ENCODE measurements at places on chromosomes 7 and 10.
A peak's percentile ranks its signal among the peaks of the same experiment; 100 is the strongest.

DNA sequence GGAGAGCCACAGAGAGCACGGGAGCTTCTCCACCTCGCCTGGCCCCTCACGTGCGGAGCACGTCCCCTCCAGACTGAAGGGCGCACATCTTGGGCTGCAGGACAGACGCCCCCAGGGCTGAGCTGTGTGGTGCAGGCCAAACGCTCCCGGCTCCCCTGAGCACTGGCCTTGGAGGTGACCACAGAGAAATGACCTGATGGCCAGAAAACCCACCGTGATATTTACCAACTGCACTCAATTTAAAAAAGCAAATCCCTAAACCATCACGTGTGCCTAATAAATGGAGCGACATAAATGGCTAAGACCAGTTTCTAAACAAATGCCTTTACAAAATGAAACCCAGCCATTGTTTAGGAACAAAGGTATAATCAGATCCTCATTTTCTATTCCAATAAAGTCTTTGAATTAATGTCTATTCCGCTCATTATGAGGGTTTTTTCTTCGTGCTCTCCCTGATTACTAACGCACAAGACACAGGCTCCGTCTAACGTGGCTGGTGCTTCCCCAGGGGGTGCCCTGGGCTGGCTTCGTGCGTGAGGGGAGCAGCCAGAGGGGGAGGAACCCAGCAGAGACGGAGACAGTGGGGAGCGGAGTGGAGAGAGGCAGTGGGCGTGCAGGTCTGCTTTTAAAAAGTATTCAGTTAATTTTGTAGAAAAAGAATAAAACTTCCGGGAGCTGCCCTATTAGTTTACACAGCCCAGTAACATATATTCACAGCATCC, 190.3 kb downstream of the DNAJB6 start:
- DNase-seq: peak; percentile 24

DNA sequence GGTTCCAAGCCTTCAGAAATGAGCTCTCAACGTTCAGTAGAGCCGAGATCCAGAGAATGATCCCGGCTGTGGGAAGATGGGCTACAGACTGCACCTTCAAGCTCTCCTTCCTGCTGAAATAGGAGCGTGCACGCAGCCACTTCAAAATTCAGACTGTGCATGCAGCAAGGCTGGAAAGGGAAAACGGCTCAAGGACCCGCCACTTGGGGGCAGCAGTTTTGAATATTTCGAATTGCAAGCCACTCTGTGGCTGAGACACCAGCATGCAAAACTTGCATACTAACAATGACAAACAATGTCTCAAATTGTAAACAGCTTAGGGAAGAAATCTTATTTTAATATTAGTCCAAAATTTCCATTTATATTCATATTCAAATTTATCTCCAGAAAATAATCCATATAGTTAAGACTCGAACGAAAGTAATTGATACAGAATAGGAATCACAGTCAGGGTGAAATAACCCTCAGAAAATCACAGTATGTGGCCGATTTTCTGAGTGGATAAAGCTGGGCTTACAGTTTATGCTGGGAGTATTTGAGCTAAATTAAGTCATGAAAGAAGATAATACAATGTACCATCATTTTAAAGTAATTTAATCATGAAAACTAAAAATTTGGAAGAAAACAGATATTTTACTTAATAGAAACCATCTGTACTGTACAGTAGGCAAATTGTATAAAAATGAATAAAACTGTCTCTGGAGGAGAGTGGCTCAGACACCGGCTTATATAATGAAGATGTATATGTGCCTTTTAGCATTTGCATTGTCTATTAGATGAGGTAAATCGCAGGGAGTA, 137.9 kb upstream of the MKI67 start:
- DNase-seq: peak; percentile 79

DNA sequence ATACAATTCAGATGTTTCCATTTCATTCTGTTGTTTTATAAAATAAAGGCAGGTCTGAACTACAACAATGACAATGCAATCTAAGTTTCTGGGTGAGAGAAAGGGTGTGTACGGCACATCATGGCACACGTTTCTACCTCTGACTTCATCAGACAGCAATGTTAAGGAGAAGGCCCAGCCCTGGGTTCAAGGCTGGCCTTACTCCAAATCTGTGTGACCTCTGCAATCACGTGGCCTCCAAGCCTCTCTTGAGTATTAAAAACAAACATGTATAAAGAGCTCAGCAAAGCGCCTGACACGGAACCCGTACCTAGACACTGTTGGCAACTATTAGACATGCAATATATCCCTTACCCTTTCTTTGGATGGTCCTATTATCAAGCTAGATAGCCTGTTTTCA, 114.1 kb downstream of the LARP4B start:
- no peak for DNase-seq

- DNase-seq: no peak
Observed at GRCh38 chr7:112452102-112452888, 2.0 kb downstream of the IFRD1 start.

DNA sequence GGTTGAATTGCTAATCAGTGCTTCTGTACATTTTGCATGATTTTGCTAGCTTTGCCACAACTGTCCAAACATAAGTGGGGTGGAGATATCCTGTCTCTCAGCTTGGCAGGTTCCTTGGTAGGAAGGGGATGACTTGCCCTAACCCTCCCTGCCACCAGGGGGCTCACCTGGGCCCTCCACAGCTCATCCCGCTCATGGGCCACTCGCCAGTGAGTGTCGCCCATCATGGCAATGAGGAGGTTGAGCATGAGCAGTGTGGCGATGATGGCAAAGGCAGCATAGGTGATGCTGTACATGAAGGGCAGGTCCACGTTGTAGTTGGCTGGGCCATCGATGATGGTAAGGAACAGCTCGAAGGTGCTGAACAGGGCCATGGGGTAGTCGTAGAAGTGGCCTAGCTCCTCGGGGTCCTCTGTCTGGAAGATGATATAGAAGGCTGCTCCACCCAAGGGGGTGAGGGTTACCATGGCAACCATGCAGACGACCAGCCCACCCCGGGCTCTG, 12.2 kb downstream of the TRPV6 start:
- DNase-seq: no peak

- DNase-seq: no peak
Observed at GRCh38 chr10:60809157-60809556, 30.9 kb downstream of the CDK1 start.

DNA sequence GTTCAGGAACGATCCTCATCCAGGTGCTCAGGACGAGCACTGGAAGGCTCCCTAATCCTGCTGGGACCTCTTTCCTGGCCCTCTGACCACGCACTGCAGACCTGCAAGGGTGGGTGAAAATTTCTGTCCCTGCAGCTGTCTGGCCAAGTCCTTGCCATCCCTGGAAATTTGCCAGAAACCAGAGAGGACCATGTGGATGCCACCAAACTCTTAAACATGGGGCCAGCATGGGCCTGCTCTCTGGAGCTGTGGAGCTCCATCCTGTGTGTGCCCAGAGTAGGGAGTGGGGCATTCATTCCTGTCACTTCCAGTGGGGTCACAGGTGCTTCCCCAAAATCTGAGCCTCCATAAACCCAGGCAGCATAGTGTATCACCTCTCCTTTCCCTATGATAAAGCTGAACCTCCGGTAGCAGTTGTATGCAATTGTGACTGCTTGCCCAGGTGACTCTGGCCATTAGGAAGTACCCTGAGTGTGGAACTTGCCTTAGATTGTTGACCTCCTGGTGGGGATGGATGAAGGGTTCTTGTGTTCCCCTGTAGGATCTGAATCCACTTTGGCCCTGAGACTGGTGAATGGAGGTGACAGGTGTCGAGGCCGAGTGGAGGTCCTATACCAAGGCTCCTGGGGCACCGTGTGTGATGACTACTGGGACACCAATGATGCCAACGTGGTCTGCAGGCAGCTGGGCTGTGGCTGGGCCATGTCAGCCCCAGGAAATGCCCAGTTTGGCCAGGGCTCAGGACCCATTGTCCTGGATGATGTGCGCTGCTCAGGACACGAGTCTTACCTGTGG, 57.1 kb downstream of the DMBT1 start:
- no peak for DNase-seq

DNA sequence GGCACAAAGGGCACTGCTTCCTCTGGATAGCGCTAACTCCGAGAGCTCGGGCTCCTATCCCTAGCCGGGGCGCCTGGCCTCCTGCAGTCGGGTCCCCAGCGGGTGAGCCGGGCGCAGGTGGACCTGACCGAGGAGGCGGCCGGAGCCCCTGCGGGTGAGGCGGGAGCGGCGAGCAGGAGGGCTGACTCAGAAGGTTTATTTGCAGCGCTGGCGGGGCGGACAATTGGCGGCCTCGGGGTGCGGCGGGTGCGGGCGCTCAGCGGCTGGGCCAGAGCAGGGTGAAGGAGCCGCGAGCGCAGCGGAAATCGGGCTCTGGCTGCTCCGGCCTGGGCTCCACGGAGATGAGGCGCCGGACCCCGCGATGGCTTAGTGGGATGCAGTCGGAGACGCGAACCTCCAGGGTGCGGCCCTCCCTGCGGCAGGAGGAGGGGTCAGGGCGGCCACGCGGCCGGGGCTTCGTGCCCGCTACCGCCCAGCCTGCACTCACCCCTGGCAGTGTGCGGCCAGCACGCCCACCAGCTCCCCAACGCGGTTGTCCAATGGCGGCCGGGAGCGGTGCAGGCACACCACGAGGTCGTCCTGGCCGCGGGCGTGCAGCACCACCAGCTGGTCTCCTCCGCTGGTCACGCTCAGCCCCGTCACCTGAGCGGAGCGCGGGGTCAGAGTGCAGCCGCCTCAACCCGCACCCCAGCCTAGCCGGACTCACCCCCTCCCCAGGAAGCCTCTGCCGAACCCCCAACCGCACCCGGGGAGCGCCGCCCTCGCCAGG, 16.1 kb downstream of the MYO1G start:
- DNase-seq: no peak

- no peak for DNase-seq
Observed at GRCh38 chr7:49432254-49432653, 341.2 kb upstream of the VWC2 start.

GRCh38 chr7:44097064-44097932, 6.8 kb upstream of the AEBP1 start:
- no peak for DNase-seq

DNA sequence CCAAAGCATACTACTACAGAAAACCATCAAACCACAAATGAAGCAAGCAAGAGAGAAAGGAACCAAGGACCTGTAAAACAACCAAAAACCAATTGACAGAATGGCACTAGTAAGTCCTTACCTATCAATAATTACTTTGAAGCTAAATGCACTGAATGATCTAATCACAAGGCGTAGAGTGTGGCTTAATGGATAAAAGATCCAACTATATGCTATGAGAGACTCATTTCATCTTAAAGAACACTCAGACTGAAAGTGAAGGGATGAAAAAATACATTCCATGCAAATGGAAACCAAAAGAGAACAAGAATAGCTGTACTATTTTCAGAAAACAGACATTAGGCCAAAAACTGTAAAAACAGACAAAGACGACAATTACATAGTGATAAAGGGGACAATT, 70.7 kb downstream of the CRPPA start:
- no peak for DNase-seq

DNA sequence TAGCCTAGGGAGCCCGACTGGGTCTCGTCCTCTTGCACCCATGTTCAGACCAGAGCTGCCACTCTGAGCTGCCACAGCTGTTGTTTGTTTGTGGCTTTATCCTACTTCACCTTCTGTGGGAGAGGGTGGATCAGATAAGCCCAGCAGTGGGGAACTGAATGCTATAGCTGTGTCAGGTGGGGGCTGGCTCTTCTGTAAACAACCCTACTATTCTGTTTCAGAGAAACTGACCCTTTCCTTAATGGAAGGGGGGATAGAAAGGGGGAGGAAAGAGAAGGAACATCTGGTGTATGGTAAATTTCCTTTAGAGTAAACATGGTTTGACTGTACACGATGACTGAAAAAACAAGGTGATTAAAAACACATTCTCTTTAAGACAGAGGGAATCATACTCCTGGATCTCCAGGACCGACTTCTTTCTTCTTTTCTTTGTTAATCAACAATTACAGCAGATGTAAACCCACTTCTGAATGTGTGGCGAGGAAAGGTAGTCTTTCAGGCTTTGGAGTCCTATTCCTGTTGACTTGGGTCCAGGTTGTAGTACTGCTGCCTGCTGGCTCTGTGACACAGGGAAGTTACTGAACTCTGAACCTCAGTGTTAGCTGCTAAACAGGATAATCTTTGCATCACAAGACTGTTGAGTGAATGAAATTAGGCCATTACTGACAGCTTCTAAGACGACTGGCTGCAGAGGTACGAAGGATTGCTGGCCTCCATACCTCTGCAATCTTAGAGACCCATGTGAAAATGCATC, 6.0 kb downstream of the PRXL2A start:
- no peak for DNase-seq

DNA sequence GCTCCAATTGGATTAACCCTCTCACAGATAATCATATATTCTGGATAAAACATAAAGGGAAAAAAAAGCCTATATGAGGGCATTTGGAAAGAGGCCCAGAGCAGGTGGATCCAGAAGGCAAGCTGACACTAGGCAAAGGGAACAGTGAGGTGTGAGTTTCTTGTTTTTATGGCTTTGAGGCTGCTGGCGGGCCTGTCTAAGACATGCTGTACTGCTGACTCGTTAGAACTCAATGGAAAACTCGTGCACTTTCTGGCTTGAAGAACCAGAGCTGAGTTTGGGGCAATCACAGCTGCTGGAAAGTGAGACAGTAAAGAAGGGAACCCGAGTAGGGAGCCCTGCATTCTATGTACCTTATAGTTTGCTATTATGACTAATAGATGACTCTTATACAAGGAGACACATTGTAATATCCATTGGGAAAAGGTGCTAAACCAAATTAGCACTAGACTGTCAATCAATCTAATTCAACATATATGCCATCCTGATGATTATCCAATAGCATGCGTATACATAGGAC, 637.1 kb downstream of the GATA3 start:
- no peak for DNase-seq

- no peak for DNase-seq
Observed at GRCh38 chr7:2266911-2267310, 24.9 kb downstream of the NUDT1 start.

- DNase-seq: no peak
Observed at GRCh38 chr10:127195571-127196281, 665 bp downstream of the INSYN2A start.

GRCh38 chr7:30472081-30472783, 6.4 kb downstream of the NOD1 start:
- no peak for DNase-seq

- no peak for DNase-seq
Observed at GRCh38 chr7:91929463-91929862, 11.2 kb upstream of the AKAP9 start.

GRCh38 chr7:100969066-100969615, at the start of gene MUC12:
TSS of gene MUC12 (plus strand) at chr7:100969565. CDS start at chr7:100969623, 58 bp downstream.
- no peak for DNase-seq

All from mesothelial cell of epicardium (in vitro differentiated cells).